ENCODE measurements at places on chromosomes 4 and X.

GRCh38 chrX:153560000-153560399, 38.9 kb downstream of the CCNQ start:
- H3K27ac ChIP-seq = no peak overlapping the region
- no peak for DNase-seq
- H3K36me3 ChIP-seq = no peaks in the 10 kb centered on the region
- H3K4me3 ChIP-seq = no peak overlapping the region

GRCh38 chr4:24573582-24573981, 10.8 kb downstream of the DHX15 start:
- no peak for DNase-seq
- no peak overlapping the region for H3K27ac ChIP-seq
- no peaks in the 10 kb centered on the region for H3K27me3 ChIP-seq
- peaks cover 26% of the 10 kb centered on the region for H3K4me1 ChIP-seq

DNA sequence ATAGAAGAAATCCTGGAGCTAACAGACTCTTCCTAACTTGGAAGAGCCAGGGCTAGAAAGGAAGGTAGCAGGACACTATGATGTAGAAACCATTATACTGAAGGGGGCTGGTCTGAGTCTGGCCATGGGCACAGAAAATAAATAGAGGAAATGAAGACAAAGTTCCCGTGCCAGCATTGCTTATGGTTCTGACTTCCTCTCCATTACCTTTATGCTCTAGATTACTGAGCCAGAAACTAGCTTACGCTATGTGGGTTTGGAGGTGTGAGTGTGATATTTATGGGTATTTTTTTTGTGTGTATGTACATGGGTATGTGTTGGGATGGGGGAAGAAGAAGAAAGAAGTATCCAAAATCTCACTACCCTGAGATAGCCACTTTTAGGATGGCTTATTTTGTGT, 148.3 kb downstream of the GLUD2 start:
- no peaks in the 10 kb centered on the region for H3K27me3 ChIP-seq
- no peak for DNase-seq
- H3K36me3 ChIP-seq = no peaks in the 10 kb centered on the region
- H3K27ac ChIP-seq = no peak overlapping the region
- H3K4me1 ChIP-seq = no peaks in the 10 kb centered on the region

GRCh38 chr4:99209671-99210070, 9.4 kb downstream of the ADH6 start:
- H3K27me3 ChIP-seq = no peaks in the 10 kb centered on the region
- no peak overlapping the region for H3K4me3 ChIP-seq
- peaks cover 3% of the 10 kb centered on the region for H3K36me3 ChIP-seq
- DNase-seq = no peak

DNA sequence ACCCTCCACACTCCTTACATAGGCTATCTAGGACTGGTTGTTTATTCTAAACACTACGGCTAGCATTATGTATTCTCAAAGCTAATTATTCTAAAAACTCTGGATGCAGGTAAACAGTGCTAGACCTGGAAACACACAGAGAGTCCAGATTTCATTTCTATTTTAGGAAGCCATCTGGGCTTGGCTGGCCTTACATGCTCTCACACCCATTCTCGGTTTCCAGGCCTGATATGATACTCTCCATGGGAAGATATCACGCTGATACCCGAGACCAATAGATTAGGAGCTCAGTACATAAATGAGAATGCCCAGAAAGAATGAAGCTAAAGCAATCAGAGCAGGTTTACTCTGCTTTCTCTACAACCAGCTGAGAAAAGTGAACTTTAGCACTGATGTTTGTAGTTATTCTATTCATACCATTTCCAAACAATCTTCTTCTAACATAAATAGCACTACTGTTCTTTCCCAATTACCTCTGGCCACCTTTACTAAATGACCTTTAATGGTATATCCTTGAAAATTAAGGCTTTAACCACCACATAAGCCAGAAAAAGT, 973.3 kb downstream of the PCDH18 start:
- no peaks in the 10 kb centered on the region for H3K27me3 ChIP-seq
- no peak overlapping the region for H3K27ac ChIP-seq
- H3K36me3 ChIP-seq = no peaks in the 10 kb centered on the region
- H3K4me1 ChIP-seq = peaks cover 17% of the 10 kb centered on the region
- no peak overlapping the region for H3K4me3 ChIP-seq

GRCh38 chr4:99473131-99473530, 37.7 kb upstream of the C4orf17 start:
- no peak overlapping the region for H3K27ac ChIP-seq
- H3K27me3 ChIP-seq = no peaks in the 10 kb centered on the region
- H3K4me3 ChIP-seq = no peak overlapping the region
- H3K4me1 ChIP-seq = no peaks in the 10 kb centered on the region
- no peak for DNase-seq
- no peaks in the 10 kb centered on the region for H3K36me3 ChIP-seq

DNA sequence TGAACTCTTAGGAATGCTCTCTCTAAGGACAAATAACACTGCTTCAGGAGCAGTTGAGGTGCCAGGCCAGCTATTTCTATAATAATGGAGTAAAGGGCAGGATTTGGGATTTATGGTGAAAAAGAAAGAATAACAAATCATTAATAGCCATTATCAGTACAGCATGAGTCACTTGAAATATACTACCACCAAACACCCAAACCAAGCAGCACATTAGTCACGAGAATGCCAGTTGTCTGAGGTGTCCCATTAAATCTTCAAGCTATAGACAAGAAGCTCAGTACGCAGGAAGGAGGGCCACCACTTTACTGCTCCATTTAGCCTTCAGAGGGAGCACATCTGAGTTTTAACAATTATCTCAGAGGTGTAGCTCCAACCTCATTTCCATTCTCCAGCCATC, 106.8 kb upstream of the MAGEA10 start:
- DNase-seq = no peak
- H3K4me3 ChIP-seq = no peak overlapping the region
- no peaks in the 10 kb centered on the region for H3K36me3 ChIP-seq
- no peaks in the 10 kb centered on the region for H3K4me1 ChIP-seq
- H3K27ac ChIP-seq = no peak overlapping the region

DNA sequence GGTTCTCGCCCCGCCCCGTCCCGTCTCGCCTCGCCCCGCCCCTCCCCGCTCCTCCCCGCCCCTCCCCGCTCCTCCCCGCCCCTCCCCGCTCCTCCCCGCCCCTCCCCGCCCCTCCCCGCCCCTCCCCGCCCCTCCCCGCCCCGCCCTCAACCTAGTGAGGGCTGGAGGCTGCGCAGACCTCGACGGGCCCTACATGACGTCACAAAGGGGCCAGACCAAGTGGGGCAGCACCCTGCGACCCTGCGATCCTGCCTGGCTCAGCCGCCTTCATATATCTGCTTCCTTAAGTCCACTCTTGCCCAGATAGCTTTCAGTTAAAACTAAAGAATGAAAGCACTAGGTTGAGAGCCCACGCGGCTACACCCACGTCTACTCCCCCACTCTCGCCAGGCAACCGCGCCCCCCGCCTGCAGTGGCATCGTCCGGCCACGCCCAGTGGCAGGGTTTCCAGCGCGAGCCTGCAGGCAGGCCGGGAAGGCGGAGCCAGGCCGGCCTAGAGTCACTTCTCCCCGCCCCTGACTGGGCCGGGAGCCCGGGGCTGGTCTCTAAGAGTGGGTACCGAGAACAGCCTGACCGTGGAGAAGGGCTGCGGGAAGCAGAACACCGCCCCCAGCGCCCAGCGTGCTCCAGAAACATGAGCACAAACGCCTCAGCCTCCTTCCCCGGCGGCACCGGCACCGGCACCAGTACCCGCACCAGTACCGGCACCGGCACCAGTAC, 1.5 kb upstream of the MAOA start:
- peak overlapping the region; percentile 93 for H3K4me3 ChIP-seq
- H3K4me1 ChIP-seq = no peaks in the 10 kb centered on the region
- peak overlapping the region; percentile 100 for H3K27ac ChIP-seq
- H3K36me3 ChIP-seq = no peaks in the 10 kb centered on the region

GRCh38 chr4:163649557-163650091, 155.1 kb downstream of the TMA16 start:
- H3K36me3 ChIP-seq = no peaks in the 10 kb centered on the region
- no peaks in the 10 kb centered on the region for H3K27me3 ChIP-seq
- no peak overlapping the region for H3K27ac ChIP-seq
- DNase-seq = no peak
- no peak overlapping the region for H3K4me3 ChIP-seq

- DNase-seq = no peak
- H3K36me3 ChIP-seq = no peaks in the 10 kb centered on the region
- no peak overlapping the region for H3K4me3 ChIP-seq
- no peak overlapping the region for H3K27ac ChIP-seq
Observed at GRCh38 chr4:85318415-85318814, 156.5 kb upstream of the ARHGAP24 start.

GRCh38 chr4:54447304-54447703, 210.5 kb upstream of the KIT start:
- H3K4me1 ChIP-seq = no peaks in the 10 kb centered on the region
- no peak for DNase-seq
- no peaks in the 10 kb centered on the region for H3K27me3 ChIP-seq
- no peak overlapping the region for H3K27ac ChIP-seq
- H3K36me3 ChIP-seq = no peaks in the 10 kb centered on the region
- no peak overlapping the region for H3K4me3 ChIP-seq

DNA sequence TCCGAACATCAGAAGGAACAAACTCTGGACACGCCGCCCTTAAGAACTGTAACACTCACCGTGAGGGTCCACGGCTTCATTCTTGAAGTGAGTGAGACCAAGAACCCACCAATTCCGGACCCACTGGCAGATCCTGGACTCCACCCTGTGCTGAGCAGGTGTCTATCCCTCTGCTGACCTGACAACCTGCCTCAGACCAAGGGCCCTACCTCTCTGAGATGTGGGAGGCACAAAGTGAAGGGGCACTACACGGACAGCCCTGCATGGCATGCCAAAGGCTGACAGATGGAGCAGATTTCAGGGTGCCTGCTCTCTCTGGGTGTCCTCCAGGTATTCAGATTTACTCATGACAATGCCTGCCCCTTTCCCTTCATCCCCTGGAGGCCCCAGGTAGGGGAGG, 14.0 kb upstream of the HSFX1 start:
- DNase-seq = no peak
- no peaks in the 10 kb centered on the region for H3K36me3 ChIP-seq
- no peaks in the 10 kb centered on the region for H3K4me1 ChIP-seq
- no peak overlapping the region for H3K4me3 ChIP-seq
- H3K27me3 ChIP-seq = peaks cover 2% of the 10 kb centered on the region

DNA sequence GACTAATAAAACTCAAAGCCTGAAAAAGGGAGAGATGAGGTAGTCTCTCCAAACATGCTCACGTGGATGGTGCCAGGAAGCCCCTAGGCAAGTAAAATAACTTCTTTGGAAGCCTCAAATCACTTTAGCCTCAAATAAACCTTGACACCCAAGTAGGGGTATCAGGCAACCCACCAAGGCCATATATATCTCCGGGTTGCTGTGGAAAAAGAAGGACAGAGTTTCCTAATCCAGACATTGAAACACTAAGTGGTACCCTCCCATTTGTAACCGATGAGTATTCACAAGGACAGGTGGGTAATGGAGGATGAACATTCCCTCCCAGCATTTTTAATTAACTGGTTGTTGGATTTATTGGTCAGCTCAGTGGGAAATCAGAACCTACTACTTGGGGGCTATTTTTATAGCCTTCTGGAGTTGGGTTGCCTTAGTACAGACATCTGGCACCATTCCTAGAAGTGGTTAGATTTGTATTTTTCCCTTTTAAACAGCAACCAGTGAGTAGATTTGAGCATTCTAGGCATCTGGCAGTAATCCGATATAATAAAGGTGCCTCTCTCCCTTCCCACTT, 87.7 kb downstream of the GPC3 start:
- H3K27ac ChIP-seq = peak overlapping the region; percentile 57
- H3K4me3 ChIP-seq = no peak overlapping the region
- H3K27me3 ChIP-seq = no peaks in the 10 kb centered on the region
- no peak for DNase-seq
- peaks cover 5% of the 10 kb centered on the region for H3K36me3 ChIP-seq
- H3K4me1 ChIP-seq = peaks cover 20% of the 10 kb centered on the region

Measured in mesothelial cell of epicardium (in vitro differentiated cells).